ENCODE measurements at places on chromosomes 4 and X. TPM values are rescaled to one million over a fixed set of nuclear protein-coding genes. Genes with fewer than 3 reads are reported as not detected.

MUC7 gene
- total RNA-seq: not detected

SNX25 gene
- total RNA-seq: 16.1 TPM

SSX1 gene
- not detected for total RNA-seq

SERTM2 gene
- not detected for total RNA-seq

HS6ST2 gene
- total RNA-seq: 0.55 TPM

ATP1B4 gene
- not detected for total RNA-seq

ANAPC10 gene
- 21.4 TPM for total RNA-seq

PASD1 gene
- not detected for total RNA-seq

RHOXF2B gene
- not detected for total RNA-seq

ALAS2 gene
- not detected for total RNA-seq

HAUS7 gene
- total RNA-seq: 46.4 TPM

CT45A8 gene
- total RNA-seq: not detected

DYNLT3 gene
- 22.8 TPM for total RNA-seq

MSN gene
- total RNA-seq: 658 TPM

BCOR gene
- 24.2 TPM for total RNA-seq
